HT1080 (cell line): ENCODE measurements at places on chromosomes 13 and 19. TPM values are rescaled to one million over a fixed set of nuclear protein-coding genes. Genes with fewer than 3 reads are reported as not detected.

PRTN3 gene
- not detected in 2 replicates for total RNA-seq

DNA sequence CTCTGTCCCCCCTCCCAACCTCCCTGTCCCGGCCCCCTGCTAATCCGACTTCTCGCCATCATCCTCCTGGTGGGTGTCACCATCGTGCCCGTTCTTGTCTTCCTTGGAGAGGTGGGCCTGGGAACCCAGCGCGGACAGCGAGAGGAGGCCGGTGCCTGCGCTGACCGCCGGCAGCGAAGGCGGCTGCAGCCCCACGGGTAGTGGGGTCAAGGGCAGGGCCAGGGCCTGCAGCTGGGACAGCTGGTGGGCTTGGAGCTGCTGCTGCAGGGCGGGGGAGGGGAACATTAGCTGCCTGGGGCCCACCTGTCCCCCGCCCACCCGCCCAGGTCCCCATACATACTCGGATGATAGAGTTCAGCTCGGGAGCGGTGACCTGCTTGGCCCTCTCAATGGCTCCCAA, 8.5 kb downstream of the TLE5 start:
- DNase-seq, result no peak

ZNF865 gene
- total RNA-seq, result 2.2 and 3.8 TPM in 2 replicates

HRC gene
- total RNA-seq, result not detected in 2 replicates

DCT gene
- total RNA-seq, result 2.2 and 3.2 TPM in 2 replicates
